AG09319 (cell line): ENCODE measurements at places on chromosomes 16 and 17.
A peak's percentile ranks its signal among the peaks of the same experiment; 100 is the strongest.

DNA sequence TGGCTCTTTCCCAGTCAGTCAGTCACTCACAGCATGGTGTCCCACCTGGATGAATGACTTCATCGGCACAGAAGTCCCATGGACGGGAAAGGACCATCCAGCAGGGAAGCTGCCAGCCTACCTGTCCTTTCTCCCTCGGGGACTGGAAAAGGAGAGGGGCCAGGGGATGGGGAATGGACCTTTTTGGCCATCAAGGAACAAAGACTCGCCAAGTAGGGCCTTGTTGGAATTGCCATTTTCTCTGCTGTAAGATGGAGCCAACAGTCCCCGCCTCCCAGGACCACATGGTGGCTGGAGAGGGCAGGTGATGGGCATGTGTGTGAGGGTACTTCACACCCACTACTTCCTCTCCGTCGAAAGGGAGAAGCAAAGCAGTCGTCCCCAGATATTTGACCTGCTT is 67.8 kb upstream of the LHX1 start:
- DNase-seq: no peak

DNA sequence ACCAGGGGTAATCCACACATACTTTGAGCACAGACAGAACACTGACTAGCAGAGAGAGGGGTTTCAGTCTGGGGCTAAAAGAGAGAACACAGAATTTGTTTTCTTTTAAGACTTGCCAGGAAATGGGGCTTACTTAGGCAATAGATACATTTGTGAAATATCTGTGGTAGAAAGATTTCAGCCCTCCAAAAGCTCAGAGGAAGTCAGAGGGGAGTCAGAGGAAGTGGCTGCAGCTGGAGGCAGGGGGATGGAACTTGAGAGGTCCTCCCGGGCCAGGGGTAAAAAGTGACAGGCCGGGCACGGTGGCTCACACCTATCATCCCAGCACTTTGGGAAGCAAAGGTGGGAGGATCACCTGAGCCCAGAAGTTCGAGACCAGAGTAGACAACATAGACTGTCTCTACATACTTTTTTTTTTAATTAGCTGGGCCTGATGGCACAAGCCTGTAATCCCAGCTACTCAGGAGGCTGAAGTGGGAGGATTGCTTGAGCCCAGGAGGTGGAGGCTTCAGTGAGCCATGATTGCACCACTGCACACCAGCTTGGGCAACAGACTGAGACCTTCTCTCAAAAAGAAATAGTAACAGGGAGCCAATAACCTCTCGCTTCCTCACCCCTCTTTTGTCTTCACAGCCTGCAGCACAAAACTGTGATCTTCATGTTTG is 49.9 kb downstream of the NLRC5 start:
- DNase-seq: peak; percentile 32

DNA sequence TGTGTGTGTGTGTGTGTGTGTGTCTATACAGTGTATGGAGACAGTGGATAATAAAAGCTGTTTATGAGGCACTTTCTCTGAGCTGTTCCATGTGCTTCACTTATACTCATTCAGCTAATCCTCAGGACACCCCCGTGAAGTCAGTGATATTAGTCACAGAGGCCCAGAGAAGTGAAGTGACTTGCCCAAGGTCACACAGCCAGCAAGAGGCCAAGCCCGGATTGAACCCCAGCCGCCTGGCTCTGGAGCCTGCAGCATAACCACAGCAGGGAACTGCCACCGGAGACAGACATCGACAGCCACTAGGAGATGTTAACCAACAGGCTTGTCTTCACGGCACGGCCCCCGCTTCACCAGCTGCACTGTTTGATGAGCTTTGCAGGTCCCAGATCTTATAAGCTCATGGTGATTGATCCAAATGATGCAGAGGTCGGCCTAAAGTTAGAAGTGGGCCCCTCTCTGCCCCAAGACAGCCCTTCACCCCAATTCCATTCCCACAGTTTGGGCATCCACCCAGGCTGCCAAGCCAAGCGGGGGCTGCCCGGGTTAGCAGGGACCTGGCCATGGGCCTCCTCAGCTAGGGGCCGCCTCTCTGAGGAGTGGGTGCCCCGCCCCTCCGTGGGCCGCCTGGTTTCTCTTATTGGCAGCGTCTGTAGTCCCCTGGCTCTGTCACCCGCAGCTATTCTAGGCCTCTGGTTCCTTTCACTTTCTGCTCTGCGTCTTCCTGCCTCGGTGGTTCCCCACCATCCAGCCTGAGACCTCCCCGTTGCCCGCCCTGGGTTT is 30.9 kb downstream of the SOCS1 start:
- no peak for DNase-seq

GRCh38 chr17:65385726-65386125 is 175.7 kb downstream of the AXIN2 start:
- no peak for DNase-seq

DNA sequence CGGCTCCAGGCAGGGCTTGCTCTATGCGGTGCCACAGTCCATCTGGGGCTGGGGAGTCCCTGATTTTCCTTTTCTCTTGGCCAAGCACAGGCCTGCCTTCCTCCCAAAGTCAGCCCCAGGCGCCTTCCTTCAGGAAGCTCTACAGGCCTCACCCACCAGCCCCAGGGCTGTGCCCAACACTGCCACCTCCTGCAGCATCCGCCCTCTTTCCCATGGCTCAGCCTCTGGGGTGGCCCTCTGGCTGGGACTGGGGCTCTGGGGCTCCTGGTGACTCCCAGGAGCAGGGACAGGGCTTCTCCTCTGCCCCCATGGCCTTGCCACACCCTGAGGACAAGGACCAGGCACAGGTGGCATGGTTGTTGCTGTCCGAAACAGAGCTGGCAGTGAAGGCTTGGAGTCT is 817 bp downstream of the ITGB4 start:
- DNase-seq: no peak

- peak; percentile 52 for DNase-seq
Measured at GRCh38 chr17:40331743-40332641, 23.0 kb downstream of the RARA start.

GRCh38 chr17:68089881-68090280 is 54.3 kb downstream of the KPNA2 start:
- no peak for DNase-seq

DNA sequence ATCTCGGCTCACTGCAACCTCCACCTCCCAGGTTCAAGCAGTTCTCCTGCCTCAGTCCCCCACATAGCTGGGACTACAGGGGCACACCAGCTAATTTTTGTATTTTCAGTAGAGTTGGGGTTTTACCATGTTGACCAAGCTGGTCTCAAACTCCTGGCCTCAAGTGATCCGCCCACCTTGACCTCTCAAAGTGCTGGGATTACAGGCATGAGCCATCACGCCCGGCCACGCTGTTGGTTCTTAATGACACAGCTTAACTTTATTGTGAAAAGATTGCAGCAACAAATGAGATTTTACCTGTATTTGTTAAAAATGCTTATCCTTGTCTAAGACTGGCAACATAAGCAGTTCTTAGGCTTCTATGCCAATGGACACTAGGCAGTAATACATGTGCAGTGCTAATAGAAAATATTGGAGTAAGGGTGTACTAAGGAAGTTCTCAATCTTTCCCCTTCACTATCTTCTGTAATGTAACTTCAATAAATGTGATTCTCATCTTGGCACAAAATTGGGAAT is 2.9 kb downstream of the UBB start:
- DNase-seq: no peak

GRCh38 chr16:84303023-84303422 is 8.3 kb downstream of the WFDC1 start:
- peak; percentile 22 for DNase-seq

DNA sequence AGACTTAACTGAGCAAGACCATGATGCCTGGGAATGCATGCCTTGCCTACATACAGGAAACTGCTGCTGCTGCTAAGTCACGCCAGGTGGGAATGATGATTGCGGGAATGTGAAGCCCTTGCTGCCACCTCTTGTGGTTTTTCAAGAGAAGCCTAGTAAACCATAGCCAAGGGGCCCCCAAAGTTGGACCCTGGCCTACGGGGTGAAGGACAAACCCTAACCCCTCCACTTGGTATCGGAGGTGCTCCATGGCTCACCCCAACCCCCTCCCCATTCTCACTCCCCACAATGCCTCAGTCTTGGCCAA is 233.9 kb downstream of the ZNF423 start:
- no peak for DNase-seq

DNA sequence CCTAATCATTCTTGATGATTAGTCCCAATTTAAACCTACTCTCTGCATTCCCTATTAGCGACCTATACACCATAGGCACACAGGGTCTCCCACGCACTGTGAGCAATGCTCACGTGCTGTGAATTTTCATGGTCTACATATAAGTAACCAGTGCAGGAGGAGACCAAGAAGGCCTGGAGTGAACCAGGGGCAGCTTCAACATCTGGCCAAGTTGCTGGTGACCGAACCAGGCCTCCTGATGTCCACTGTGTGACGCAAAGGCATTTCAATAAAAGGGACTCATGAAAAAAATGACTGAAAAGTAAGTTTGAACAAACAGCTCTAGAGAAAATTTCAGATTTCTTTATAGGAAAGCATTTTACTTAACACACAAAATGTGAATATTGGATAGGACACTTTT is 107.0 kb downstream of the ZFHX3 start:
- no peak for DNase-seq

- DNase-seq: no peak
Measured at GRCh38 chr17:75795820-75796607, 11.4 kb downstream of the UNK start.

DNA sequence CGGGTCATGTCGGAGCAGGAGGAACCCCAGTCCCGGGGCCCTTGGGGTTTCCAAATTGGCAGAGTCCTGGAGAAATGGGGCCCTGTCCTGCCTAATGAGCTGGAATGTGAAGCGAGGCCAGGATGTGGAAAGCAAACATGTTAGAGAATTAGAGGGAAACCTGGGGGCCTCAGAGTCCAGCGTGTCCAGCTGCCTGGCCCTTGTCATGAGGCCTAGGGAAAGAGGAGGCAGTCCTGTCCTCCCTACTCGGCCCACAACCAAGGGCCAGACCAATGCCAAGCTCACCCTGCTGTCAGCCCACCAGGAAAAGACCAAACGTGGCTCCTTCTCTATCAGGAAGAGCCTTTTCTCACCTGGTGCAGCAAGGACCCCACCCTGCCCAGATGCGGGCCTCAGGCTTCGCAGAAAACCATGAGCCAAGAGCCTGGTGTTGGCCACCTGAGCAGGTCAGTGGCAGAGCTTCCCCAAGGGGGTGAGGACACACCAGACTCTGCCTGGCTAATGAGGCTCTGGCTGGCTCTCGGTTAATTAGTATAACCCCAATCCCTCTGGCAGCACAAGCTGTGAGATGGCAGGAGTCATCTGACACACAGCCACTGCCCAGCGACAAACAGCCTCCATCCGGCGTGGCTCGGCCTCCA is 10.1 kb downstream of the TEKT5 start:
- no peak for DNase-seq

DNA sequence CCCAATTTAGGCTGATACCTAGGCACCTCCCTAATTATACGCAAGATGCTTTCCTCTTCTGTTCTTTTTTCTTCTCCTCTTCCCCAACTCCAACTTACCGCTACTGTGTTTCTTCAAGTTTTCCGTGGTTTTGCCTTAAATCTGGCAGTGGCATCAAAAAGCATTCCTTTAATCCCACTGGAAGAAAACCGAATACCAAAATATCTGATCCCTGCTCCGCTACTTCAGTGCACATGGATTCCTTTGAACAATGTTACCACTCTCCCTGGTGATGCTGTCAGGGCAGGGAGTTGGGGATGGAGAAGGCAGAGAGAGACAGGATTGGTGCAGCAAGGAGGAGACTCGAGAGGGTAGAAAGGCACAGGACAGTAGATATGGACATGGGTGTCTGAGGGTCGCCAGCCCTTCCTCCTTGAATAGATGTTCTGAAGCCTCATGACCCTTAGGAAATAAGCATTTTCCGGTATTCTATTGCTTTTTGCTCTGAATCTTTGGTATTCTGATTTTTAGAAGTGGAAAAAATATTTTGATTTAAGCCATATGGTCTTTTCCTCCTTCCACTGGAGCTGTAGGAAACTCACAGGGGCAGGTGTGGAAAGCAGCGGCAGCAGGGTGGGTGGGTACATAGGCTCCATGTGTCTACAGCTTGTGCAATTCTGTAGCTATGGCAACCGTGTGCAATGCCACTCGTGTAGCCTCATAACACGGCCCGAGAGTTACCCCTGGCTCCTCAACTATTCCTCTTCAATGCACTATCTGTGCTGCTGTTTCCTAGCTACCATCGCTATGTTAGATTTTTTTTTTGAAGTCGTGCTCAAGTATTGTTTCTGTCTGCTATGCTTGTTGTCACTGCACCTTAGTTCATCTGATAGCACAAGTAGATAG is 32.3 kb upstream of the TANC2 start:
- no peak for DNase-seq

DNA sequence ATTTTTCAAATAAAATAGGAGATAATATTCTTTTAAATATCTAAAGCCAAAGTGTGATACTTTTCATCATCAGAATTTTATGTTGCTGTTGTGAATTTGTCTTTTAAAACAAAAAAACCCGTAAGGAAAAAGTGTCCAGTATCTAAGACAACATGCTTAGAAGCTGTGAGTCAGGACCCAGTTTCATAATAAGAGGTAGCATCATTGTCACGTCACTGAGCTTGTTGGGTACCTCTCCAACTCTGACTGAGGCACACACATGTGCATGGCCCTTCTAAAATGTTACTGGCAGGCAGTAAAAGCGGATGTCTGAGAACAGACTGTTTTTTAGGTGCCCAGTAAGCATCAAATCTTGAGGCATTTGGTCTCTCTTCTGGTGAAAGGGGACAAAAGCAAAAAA is 2.5 kb downstream of the CIAPIN1 start:
- no peak for DNase-seq

DNA sequence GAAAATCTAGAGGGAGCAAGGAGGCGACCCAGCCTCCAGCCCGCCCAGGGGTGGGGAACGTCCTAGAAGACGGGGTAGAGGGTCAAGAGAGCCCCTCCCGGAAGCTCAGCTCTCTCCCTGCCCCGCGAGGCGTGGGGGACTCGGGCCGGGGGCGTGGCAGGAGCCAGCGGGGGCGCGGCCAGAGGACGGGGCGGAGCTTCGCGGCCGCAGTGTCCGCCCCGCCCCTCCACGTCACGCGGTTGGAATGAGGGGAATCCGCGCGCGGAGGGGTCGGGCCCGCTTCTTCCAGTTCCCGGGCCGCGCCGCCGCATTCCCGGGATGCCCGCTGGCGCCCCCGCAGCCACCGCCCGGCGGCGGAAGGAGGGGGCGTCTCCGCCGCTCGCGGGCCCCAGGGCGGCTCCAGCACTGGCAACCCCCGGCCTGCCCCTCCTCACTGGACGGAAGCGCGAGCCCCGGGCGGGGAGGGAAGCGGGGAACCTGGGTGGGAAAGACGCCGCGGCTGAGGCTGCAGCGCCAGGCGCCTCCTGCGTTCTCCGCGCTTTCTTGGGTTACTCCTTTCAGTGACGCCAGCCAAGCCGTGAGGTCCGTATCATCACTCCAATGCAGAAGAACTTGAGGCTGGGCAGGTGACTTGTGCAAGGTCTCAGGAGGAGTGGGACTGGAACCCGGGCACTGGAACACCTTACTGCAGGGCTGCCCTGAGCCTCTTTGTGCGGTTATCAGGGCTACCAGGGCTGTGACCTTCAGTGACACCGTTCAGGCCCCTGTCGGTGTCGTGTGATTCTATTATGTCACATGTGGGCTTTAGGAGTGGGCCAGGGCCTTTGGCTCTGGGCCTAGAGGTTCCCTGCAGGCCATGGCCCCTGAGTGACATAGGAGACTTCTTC is 4.3 kb downstream of the MYO1C start:
- peak; percentile 73 for DNase-seq
